ENCODE measurements at places on chromosomes 1 and 21.

DNA sequence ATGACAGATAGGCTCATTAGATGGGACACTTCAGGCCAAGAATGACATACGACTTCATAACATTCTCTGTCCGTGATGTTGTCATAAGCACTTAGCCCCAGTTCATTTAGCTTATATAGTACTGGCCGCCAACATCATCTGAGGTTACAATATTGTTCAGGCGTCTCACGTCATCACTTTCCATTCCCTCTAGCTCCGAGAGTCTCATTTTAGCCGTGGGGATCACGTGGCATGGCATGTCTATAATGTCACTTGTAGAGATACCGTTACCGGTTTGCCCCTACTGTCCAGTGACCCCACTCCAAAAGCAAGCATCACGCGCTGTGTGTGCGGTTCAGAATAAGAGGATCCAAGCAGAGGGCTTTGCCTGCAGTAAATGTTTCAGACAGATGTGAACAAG, 34.6 kb upstream of the HEATR1 start:
- no peak for DNase-seq

- DNase-seq = no peak
Observed at GRCh38 chr1:30376054-30376697, 347.2 kb downstream of the MATN1 start.

DNA sequence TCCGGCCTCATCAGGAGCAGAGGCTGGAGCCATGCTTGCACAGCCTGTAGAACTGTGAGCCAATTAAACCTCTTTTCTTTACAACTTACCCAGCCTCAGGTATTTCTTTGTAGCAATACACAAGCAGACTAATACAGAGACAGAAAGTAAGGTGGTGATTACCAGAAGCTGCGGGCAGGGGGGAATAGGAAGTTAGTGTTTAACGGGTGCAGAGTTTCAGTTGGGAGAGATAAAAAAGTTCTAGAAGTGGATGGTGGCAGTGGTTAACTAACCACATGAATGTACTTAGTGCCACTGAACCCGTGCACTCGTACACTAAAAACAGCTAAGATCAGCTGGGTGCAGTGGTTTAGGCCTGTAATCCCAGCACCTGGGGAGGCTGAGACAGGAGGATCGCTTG, 80.4 kb upstream of the TARDBP start:
- no peak for DNase-seq

DNA sequence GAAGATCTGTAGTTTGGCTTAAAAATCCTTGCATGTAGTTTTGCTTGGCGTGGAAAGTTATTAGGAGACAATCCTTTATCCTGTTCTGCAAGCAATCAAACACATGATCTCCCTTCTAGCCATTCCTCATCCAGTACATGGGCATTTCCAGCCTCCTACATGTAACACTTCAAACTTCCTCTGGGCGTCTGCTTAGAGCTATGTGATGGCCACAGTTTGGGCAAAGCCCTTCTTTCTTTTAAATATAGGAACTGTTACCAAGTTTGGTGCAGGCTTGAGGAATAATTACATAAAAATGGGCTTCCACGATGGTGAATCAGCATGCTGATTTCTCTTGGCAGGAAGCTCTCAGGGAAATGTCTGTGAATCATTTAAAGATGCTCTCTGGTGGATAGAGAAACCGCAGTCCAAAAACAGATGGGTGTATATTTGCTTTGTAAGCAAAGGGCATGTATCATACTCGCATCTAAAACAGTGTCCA, 176.9 kb upstream of the FMN2 start:
- DNase-seq = no peak

GRCh38 chr1:159054427-159054826, 22.1 kb downstream of the AIM2 start:
- DNase-seq = no peak

GRCh38 chr1:51172811-51173210, 63.3 kb upstream of the RNF11 start:
- no peak for DNase-seq

DNA sequence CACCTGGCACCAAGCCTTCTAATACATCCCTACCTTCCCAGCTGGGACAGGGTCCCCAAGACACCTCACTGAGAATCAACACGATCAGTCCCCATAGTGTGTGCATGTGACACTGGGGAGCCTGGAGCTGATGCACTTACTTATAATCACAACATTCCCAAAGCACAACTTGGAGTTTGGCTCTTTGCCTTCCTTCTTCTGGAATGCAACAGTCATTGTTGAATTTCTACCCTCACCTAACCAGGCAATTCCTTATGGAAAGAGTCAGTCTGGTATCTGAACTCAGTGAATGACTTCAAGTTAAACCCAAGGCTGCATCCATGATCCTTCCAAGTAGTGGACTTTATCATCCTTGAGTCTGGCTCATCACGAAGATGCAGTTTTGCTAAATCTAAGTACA, 86.1 kb downstream of the DSCAM start:
- DNase-seq = no peak

DNA sequence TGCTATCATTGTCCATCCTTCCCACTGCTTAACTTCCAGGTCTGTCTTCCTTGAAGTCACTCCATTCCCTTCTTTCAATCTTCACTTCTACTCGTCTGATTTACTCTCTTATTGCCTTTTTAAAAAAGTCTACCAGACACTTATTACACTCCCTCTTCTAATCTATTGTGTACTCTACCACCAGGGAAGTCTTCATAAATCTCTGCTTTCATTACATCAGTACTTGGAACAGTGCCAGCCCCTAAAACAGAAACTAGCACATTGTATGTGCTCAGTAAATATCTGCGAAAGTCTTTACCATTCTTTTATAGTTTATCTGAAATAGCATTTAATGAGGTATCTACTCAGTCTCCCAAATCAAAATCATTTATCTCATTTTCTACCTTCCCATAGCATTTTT, 236.4 kb downstream of the USH2A start:
- no peak for DNase-seq

DNA sequence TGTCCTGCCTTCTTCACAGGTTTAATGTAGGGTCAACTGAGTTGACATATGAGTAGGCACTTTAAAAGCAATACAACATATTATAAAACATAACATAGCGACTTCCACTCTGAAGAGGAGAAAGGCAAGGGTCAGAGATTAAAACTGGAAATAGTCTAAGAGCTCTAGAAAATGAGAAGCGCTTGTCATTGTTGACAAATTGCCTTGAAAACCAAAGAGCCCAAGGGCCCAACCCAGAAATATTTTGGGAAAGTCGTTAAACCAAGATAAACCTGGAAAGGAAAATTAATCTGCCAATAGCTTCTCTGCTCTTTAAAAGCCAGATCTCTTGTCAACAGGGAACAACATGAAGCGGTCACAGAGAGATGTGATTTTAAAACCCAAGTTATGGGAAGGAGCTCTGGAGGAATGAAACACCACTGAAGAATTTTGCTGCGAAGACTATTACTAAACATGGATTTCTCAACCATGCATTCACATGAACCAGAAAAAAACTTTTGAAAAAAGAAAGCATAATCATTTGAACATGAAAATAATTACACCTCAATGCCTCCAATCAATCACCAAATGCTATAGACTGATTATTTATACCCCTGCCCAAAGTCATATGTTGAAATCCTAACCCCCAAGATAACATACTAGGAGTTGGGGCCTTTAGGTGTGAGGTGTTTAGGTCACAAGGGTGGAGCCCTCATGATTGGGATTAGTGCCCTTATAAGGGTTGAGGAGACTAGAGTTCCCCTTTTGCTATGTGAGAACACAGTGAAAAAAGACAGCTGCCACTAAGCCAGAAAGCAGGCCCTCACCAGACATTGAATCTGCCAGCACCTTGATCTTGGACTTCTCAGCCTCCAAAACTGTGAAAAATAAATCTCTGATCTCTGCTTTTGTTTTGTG, 33.0 kb upstream of the MTF1 start:
- no peak for DNase-seq

DNA sequence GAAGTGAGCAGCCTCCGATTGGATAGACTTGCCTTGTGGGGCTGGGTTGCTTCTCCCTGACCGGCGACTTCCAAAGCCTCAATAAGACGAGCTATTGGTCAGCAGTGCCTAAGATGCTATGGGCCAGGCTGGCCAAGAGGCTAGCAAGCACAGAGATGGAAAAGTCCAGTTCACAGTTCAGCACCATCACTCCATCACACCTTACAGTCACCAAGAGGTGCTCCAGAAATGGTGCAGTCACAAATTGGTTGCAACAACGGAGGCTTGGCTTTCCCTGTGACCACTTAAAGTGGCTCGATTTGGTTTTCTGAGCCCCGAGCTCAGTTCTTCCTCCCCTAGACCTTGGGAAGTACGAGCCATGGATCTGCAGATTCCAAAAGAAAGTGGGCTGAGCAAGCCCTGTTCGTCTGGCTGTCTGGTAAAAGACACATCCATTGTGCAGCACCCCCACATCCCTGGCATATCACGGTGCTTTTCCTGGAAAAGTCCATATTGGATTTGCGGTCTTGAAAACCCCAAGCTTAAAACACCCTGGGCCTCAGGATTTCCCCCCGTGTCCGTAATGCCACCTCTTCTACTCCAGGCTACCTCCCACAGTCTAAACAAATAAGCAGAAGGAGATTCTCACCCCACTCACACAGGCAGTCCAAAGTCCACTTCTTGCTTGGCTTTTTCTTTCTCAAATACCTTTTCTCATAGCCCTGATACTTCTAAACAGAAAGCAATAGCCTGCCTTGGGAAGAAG, 1.3 kb downstream of the SLAMF1 start:
- DNase-seq = no peak

DNA sequence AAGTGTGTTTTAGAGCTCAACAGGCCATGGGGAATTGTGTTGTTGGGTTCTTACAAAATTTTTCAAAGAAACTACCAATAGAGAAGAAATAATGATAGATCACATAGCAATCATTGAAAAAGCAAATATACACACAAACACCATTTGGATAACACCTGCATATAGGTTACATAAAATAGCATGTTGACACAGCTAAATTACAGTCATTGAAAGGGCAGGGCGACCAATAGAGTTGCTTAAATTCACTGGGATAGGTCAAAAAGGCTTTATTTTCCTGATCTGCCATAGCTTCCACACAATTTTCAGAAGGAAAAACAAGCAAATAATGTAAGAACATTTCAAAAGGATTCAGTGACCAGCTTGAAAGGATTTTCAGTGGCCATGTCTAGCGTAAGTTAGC, 57.9 kb upstream of the FGGY start:
- no peak for DNase-seq

DNA sequence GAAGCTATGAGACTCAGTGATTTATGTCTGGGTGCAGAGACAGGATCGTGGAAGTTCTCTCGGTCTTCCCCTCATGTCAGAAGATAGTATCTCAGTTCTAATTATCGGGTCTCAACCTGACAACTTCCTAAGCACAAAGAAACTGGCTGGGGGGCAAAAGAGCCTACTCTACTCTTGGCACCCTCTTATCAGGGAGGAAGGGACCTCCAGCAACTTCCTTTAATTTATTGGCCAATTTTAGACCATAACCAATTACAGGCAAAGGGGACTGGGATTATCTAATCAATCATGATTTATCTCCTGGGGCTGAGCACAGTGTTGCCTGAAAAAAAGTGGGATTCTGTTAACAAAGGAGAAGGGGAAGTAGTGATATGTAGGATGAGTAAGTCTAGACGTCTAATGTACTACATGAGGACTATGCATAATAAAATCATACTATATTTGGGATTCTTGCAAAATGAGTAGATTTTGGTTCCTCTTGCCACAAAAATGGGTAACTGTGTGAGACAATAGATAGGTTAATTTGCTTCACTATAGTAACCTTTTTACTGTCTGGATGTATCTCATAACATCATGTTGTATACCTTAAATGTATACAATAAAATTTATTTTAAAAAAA, 98.8 kb downstream of the ZFYVE9 start:
- DNase-seq = no peak

- no peak for DNase-seq
Observed at GRCh38 chr1:42290130-42290529, 44.9 kb downstream of the FOXJ3 start.

DNA sequence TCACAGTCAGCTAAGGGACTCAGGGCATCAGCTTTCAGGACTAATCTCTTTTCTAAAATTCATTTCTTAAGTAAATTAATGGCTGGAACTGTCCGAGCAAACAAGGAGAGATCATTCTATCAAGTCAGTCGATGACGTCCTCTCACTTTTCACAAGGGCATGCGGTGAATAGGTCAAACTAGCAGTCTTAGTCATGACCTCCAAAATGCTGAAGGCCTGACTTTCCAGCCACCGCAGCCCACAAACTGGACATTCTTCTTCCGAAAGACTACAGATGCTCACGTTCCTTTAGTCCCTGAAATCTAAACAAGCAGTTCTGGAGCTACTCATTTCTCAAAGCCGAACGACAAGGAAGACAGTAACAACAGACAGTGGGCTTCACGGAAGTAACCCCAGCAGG, 127.9 kb downstream of the TIAM1 start:
- DNase-seq = no peak

DNA sequence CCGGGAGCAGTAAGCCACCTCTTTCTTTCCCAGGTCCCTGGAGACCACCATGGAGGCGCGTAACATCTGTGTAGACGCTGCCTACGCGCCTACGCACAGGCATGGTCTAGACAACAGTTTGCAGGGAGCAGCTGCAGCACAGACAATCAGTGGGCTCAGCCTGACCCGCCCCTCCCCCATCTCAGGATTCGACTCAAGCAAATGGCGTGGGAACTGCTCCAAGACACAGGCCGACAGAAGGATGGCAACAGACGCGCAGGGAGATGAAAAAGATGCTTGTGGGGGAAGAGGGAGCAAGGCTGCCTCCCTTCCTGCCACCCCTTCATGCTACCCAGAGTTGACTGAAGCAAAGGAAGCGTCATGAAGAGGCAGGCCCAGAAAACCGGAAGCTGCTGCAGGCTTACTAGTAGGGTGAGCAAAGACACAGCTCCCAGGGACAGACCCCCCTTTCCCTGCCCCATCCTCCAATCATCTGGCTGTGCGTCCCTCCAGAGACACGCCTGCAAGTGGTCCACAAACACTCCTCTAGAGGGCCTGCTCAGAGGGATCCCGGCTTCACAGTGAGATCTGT, 19.5 kb downstream of the STK40 start:
- DNase-seq = no peak

DNA sequence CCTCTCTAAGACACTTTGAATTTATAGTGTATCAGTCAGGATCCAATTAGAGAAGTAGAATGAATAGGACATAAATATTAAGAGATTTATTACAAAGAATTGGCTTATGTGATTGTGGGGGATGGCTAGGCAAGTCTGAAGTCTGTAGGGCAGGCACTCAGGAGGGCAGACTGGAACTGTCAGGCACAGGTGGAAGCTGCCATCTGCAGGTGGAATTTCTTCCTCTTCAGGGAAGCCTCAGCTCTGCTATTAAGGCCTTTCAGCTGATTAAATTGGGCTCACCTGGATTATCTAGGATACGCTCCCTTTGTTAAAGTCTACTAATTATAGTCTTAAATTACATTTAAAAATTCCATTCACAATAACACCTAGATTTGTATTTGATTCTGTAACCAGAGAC, 92.0 kb upstream of the HAO2 start:
- no peak for DNase-seq

DNA sequence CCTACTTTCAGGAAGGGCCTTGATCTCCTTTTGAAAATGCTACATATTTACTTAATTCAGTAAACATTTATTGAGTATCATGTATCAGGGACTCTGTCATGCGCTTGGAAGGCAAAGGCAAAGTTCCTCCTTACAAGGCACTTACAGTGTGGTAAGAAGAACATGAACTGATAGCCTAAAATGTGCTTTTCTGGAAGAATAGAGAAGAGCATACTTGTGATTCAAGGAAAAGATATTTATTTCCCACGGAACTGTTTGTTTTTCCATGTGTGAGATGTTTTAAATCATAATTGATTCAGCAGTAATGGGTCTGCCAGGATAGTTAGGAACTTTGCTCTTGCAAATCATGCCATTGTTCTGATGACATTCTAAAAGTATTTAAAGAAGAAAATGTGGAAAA, 110.1 kb upstream of the ZNHIT6 start:
- no peak for DNase-seq

- no peak for DNase-seq
Observed at GRCh38 chr1:17409391-17409811, 30.1 kb downstream of the RCC2 start.

All from activated T-helper 1 cell treated with anti-CD3 and anti-CD28 coated beads, Interleukin-2, amount 50 U/mL, for 16 hours (primary cell).